ENCODE measurements at places on chromosomes 3 and 15.

- no peak for DNase-seq
Measured at GRCh38 chr3:134356411-134357040, 17.7 kb downstream of the AMOTL2 start.

DNA sequence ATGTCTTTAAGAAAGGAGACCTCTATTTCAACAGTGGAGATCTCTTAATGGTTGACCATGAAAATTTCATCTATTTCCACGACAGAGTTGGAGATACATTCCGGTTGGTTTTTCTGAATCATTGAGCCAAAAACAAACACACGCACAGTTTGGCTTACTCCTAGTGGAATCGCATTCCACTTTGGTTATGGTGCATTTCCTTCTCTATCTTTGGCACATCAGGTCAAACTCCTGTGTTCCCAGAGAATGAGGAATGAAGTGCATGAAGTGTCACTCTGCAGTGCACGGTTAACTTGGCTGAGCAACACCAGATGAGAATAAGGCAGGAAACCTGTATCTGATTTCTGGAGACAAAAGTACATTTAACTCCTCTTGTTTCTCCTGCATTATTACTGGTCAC lies 38.5 kb downstream of the HDC start:
- no peak for DNase-seq

- no peak for DNase-seq
Measured at GRCh38 chr15:63599401-63600000, 2.3 kb downstream of the FBXL22 start.

DNA sequence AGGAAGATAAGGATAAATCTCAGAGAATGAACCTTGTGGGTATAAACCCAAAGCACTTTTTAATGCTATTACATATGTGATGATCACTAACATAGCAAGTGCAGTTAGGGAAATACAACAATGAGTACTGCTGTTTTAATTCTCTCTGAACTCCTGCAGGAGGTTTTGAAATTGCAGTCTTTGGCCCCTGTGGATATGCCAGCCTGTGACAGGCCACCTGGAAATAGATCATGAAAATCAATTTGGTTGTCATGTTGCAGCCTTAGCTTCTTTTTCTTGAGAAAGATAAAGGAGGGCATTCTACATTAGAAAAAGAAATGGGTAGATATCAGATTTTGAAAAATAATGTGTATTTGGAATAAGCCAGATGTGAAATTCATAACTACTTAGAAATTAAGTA lies 103.6 kb downstream of the RSRC1 start:
- DNase-seq, result no peak

- DNase-seq, result no peak
Measured at GRCh38 chr3:16665282-16665741, 60.1 kb upstream of the DAZL start.

GRCh38 chr3:19052874-19053273 lies 95.4 kb upstream of the KCNH8 start:
- no peak for DNase-seq

- DNase-seq, result no peak
Measured at GRCh38 chr3:3799173-3800079, at the start of gene LRRN1. TSS of gene LRRN1 (plus strand) at chr3:3799431. CDS start at chr3:3844642, 45,211 bp downstream.

GRCh38 chr3:136343873-136344555 lies 93.9 kb downstream of the PCCB start:
- DNase-seq, result no peak
